ENCODE measurements at places on chromosomes 13 and 19. TPM values are rescaled to one million over a fixed set of nuclear protein-coding genes. Genes with fewer than 3 reads are reported as not detected.

Gene KIR3DL1
- polyA plus RNA-seq: not detected

Gene KIR2DL3
- not detected for polyA plus RNA-seq

Gene IGFL2
- not detected for polyA plus RNA-seq

Gene GRIN2D
- polyA plus RNA-seq: 0.10 TPM

Gene SETDB2
- polyA plus RNA-seq: 5.1 TPM

Gene COX7A1
- 93.2 TPM for polyA plus RNA-seq

Gene CGB8
- polyA plus RNA-seq: 1.9 TPM

Gene CEACAM5
- polyA plus RNA-seq: not detected

Gene ZNF285
- 1.1 TPM for polyA plus RNA-seq

Gene PLPPR3
- not detected for polyA plus RNA-seq

Gene GNA15
- not detected for polyA plus RNA-seq

Gene ZNF428
- 25.6 TPM for polyA plus RNA-seq

Gene ZNF28
- polyA plus RNA-seq: 13.7 TPM

Gene SYNE4
- 0.11 TPM for polyA plus RNA-seq

Gene DOHH
- 15.0 TPM for polyA plus RNA-seq

Gene EFNB2
- polyA plus RNA-seq: 0.05 TPM

Gene MEF2B
- 0.20 TPM for polyA plus RNA-seq

Gene IFNL1
- polyA plus RNA-seq: not detected

Gene PLK5
- polyA plus RNA-seq: not detected

Gene ZNF486
- 4.0 TPM for polyA plus RNA-seq

Gene TJP3
- polyA plus RNA-seq: not detected

Gene ZNF649
- 5.8 TPM for polyA plus RNA-seq

Gene TEX29
- polyA plus RNA-seq: 0.75 TPM

Gene IRS2
- 3.1 TPM for polyA plus RNA-seq

Gene CACNG7
- not detected for polyA plus RNA-seq

Gene DOCK9
- 4.2 TPM for polyA plus RNA-seq

Gene ADAMTSL5
- 23.3 TPM for polyA plus RNA-seq

Gene GPR12
- polyA plus RNA-seq: not detected

Gene ZNF491
- polyA plus RNA-seq: 1.4 TPM

Gene SULT2B1
- polyA plus RNA-seq: not detected

Gene METTL21C
- polyA plus RNA-seq: not detected

Gene ZNF730
- 0.44 TPM for polyA plus RNA-seq

Gene FPR3
- not detected for polyA plus RNA-seq

Gene GDF15
- polyA plus RNA-seq: 32.7 TPM

Gene MBD3L2
- not detected for polyA plus RNA-seq

Gene MYPOP
- polyA plus RNA-seq: 1.6 TPM

Gene TRAPPC6A
- polyA plus RNA-seq: 18.8 TPM

Gene MARCHF2
- polyA plus RNA-seq: 33.1 TPM

Gene ATXN8OS
- polyA plus RNA-seq: not detected

Gene CEACAM19
- 1.3 TPM for polyA plus RNA-seq

Gene CD37
- 2.4 TPM for polyA plus RNA-seq

Gene ZNF628
- polyA plus RNA-seq: 1.1 TPM

Gene CEACAM18
- polyA plus RNA-seq: not detected

Gene UNC13A
- polyA plus RNA-seq: 0.03 TPM

Gene POSTN
- polyA plus RNA-seq: 233 TPM

Gene MEX3D
- polyA plus RNA-seq: 2.6 TPM

Gene ATP8B3
- 1.9 TPM for polyA plus RNA-seq

Gene PTH2
- polyA plus RNA-seq: not detected

Gene MUC16
- polyA plus RNA-seq: not detected

Gene LGALS4
- polyA plus RNA-seq: not detected

Gene CEACAM7
- not detected for polyA plus RNA-seq

Gene AXL
- polyA plus RNA-seq: 340 TPM

Gene DNAJB1
- 124 TPM for polyA plus RNA-seq

Gene SLC17A7
- not detected for polyA plus RNA-seq

Gene ZNF653
- 1.4 TPM for polyA plus RNA-seq

Gene FLT3LG
- polyA plus RNA-seq: 5.7 TPM

Gene LILRB5
- polyA plus RNA-seq: not detected

Gene LRRC63
- polyA plus RNA-seq: not detected
